Activated naive CD8-positive, alpha-beta T cell treated with anti-CD3 and anti-CD28 coated beads, Interleukin-2, amount 10 ng/mL, durations not matched to agents 7 days and 5 days (primary cell): ENCODE measurements at places on chromosomes 12 and 14. TPM values are rescaled to one million over a fixed set of nuclear protein-coding genes. Genes with fewer than 3 reads are reported as not detected.
A peak's percentile ranks its signal among the peaks of the same experiment; 100 is the strongest.

Gene HHIPL1
- 0.17 TPM for total RNA-seq

Gene PLD4
- not detected for total RNA-seq

Gene VRTN
- total RNA-seq: not detected

Gene CYP46A1
- total RNA-seq: 0.33 TPM

Gene NXPH4
- 1.7 TPM for total RNA-seq

Gene CCDC60
- total RNA-seq: not detected

GRCh38 chr12:65649126-65649525, 175.2 kb upstream of the HMGA2 start:
- H3K27me3 ChIP-seq: peaks cover 6% of the 10 kb centered on the region
- no peaks in the 10 kb centered on the region for H3K36me3 ChIP-seq
- H3K27ac ChIP-seq: no peak overlapping the region
- H3K4me1 ChIP-seq: no peaks in the 10 kb centered on the region

DNA sequence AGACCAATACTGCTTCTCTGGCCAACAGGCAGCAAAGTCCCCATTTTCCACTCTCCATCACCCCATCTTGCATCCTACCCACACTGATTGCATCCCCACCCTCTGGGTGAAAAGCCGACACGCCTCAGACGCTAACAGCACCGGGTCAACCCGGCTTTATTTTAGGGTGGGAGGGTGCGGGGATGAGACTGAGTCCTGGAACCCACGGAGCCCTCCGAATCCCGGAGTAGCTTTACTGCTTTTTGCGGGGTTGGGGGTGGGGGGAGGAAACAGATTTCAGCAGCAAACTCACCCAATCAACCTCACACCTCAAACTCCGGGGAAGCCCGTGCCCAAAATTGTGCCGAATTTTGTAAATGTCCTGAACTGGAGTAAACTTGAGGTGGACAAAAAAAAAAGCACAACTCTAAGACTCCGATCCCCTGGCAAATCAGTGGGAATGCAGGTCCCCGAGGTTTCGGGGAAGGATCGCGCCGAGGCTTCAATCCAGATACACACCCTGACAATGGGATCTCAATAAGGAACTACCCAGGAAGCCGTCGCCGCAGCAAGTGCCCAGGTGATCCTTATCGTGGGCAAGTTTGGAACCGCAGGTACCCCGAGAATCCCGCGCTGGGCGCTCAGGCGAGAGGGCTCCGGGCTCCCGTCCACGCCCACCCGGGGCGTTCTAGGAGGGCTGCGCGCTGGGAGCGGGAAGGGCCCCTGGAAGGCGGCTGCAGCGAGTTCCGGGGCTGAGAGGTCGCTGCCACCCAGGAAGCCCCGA, 1.1 kb downstream of the GCH1 start:
- H3K27ac ChIP-seq: peak overlapping the region; percentile 89
- no peaks in the 10 kb centered on the region for H3K27me3 ChIP-seq
- peak; percentile 41 for DNase-seq
- peaks cover 17% of the 10 kb centered on the region for H3K36me3 ChIP-seq
- H3K4me1 ChIP-seq: peaks cover 30% of the 10 kb centered on the region

- H3K4me3 ChIP-seq: no peak overlapping the region
- H3K4me1 ChIP-seq: no peaks in the 10 kb centered on the region
- peaks cover 21% of the 10 kb centered on the region for H3K27me3 ChIP-seq
- no peak for DNase-seq
- no peak overlapping the region for H3K27ac ChIP-seq
These were observed 27.1 kb downstream of the KRT18 start for GRCh38 chr12:52975820-52976573.

- no peaks in the 10 kb centered on the region for H3K36me3 ChIP-seq
- H3K27me3 ChIP-seq: peaks cover 2% of the 10 kb centered on the region
- H3K4me1 ChIP-seq: no peaks in the 10 kb centered on the region
- DNase-seq: no peak
These were observed 6.6 kb upstream of the PCNX4 start for GRCh38 chr14:60085085-60085484.

- H3K27me3 ChIP-seq: no peaks in the 10 kb centered on the region
- H3K36me3 ChIP-seq: peaks cover 15% of the 10 kb centered on the region
These were observed 16.6 kb downstream of the SSH1 start for GRCh38 chr12:108840605-108841332.

GRCh38 chr14:101501341-101501740, 60.0 kb upstream of the DIO3 start:
- H3K27ac ChIP-seq: no peak overlapping the region
- peak; percentile 17 for DNase-seq
- H3K27me3 ChIP-seq: peaks cover 5% of the 10 kb centered on the region
- H3K36me3 ChIP-seq: no peaks in the 10 kb centered on the region
- H3K4me1 ChIP-seq: no peaks in the 10 kb centered on the region
- H3K4me3 ChIP-seq: no peak overlapping the region

- peaks cover 54% of the 10 kb centered on the region for H3K4me1 ChIP-seq
- no peaks in the 10 kb centered on the region for H3K27me3 ChIP-seq
- H3K4me3 ChIP-seq: peak overlapping the region; percentile 94
- peak overlapping the region; percentile 94 for H3K27ac ChIP-seq
These were observed 1.3 kb upstream of the CD27 start for GRCh38 chr12:6443361-6443983.
